ENCODE measurements at places on chromosomes 13 and 19. TPM values are rescaled to one million over a fixed set of nuclear protein-coding genes. Genes with fewer than 3 reads are reported as not detected.
A peak's percentile ranks its signal among the peaks of the same experiment; 100 is the strongest.

Gene ZNF90
- 15.5 TPM for total RNA-seq

DNA sequence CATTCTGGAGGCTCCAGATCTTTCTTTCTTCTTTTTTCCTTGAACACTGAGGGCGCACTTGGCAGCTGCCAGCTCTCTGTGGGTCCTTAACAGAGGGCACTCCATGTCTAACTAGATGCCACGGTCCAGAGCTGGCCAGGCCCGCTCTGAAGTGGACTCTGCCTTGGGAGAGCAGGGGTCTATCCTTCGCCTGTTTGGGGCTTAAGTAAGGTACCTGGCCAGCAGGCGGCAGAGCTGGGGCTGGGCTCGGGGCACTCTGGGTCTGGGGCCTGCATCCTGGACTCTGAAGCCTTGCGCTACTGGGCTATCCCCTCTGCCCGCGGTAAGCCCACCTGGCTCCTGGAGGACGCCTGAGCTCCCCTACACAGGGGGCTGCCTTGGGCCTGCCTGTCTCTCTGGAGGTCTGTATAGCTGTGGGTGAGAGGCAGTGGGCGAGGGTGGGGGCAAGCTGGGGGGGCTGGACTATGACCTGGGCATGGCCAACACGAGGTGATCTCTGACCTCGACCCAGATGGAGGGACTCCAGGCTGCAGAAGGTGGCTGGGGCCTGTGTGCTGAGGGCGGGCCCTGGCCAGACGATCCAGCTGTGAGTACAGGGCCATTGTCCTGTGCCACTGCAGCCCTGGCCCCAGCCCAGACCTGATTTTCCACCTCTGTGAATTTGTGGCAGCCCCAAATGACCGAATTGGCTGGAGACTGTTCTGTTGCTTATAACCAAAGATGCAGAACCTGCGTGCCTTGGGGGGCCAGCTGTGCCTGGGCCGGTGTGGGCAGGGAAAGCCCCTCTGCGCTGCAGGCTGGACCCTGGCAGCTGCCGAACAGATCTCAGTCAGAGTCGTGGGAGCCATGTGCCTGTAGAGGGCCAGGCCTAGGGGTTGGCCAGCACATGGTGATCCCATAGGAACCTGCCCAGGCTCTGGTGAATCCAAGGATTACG lies 26.5 kb downstream of the CEBPG start:
- no peak for ATAC-seq

DNA sequence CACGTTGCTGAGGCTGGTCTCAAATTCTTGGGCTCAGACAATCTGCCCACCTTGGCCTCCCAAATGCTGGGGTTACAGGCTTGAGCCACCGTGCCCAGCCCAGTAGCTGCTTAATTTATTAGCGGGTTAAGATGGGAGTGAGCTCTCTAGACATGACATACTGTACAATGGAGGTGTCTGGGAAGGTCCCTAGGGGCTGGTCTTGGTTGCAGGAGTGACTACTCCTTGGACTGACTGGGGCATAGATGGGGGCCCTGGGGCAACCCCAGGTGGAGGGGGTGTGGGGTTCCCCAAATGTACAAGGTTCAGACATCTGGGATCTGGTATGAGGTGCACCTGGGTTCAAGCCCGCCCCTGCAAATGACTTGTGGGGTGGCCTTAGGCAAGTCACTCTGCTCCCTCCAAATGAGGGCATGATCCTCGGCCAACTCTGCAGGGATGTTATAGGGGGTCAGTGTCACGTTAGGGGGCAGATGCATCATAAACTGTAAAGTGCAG lies 12.8 kb downstream of the CIB3 start:
- ATAC-seq = peak; percentile 25

Gene VSIG10L
- 5.2 TPM for total RNA-seq

- ATAC-seq = no peak
Measured at GRCh38 chr13:22979952-22980351, 200.8 kb upstream of the SGCG start.

Gene FBXO46
- 44.3 TPM for total RNA-seq

Gene AP2S1
- 137 TPM for total RNA-seq

Gene KIR2DL1
- not detected for total RNA-seq

GRCh38 chr13:20446405-20446804 lies 79.3 kb downstream of the CRYL1 start:
- no peak for ATAC-seq

- no peak for ATAC-seq
Measured at GRCh38 chr13:95703576-95703975, 26.6 kb downstream of the DNAJC3 start.

DNA sequence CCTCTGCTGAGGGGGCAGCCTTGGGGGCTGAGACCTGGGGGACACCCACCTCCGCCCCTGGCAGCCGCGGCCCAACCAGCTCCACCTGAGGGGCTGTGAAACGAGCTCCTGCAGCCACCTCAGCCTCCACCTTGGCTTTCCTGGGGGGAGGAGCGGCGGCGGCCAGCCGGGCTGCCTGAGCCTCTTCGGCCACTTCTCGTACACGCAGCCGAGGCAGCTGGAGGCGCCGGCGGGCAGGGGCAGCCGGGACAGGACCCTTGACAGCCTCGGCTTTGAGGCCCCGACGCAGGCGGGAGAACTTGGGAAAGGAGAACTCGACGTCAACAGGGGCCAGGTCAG lies 7.6 kb upstream of the HIPK4 start:
- no peak for ATAC-seq

- no peak for ATAC-seq
Measured at GRCh38 chr19:29843180-29844051, 31.6 kb downstream of the CCNE1 start.

Gene NPAS1
- total RNA-seq = 0.42 TPM

All from activated T-helper 17 cell treated with anti-CD3 and anti-CD28 coated beads, Interleukin-2, amount 50 U/mL, for 72 hours (primary cell).